ENCODE measurements at places on chromosomes 5 and 9.
A peak's percentile ranks its signal among the peaks of the same experiment; 100 is the strongest.

DNA sequence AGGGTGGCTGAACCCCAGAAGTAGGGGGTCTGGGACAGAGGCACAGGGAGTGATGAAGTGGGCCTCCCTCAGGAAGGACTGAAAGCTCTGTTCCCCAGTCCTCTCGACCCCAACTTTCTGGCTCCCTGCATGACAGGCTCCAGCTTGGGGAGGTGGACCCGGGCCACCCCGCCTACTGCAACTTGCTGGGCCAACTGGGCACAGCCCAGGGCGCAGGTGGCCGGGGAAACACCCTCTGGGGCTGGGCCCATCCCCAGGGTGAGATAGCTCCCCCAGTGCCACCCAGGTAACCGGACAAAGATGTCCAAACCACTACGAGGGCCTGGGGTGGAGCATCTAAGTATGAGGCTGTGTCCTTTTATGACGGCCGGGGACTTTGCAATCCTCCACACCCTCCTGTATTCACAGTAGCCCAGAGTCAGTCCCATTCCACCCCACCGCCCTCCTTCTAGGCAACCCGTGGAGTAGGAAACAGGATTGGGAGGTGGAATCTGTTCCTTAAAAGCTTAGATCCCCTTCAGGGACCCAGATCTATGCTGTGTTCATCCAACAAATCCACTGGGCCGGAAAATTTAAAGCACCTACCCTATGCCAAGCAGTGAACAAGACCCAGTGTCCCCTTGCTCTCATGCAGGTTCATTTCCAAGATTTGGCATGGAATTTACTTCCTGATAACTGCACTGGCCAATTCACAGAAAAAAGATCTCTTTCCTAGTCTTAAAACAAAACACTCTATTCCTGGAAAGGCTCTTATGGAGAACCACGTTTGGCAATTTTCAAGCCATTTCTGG is 19.9 kb downstream of the DNM1 start:
- DNase-seq, result no peak

DNA sequence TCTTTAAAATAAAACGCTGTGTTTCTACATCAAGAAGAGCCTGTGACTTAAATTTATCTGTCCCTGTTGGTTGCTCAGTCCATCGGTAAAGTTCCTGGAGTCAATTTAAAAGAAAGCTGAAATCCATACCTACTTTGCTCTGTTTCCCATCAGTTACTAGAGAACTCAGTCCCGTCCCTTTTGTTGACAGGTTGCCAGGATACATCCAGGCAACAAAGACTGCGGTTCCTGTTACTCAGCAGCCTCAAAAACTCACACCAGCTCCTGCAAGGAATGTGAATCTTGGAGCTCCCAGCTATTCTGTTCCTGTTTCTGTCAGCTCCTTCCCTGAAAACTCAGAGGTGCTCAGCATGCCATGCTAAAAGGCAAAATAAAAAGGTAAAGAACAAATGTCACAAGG is at the start of gene ZNF474:
ZNF474 (plus strand) TSS at position 241 of the 400 bp plus-strand sequence. CDS start 22,445 bp downstream, outside the sequence.
- DNase-seq, result peak; percentile 98

GRCh38 chr5:143215690-143216089 is 187.8 kb downstream of the NR3C1 start:
- no peak for DNase-seq

DNA sequence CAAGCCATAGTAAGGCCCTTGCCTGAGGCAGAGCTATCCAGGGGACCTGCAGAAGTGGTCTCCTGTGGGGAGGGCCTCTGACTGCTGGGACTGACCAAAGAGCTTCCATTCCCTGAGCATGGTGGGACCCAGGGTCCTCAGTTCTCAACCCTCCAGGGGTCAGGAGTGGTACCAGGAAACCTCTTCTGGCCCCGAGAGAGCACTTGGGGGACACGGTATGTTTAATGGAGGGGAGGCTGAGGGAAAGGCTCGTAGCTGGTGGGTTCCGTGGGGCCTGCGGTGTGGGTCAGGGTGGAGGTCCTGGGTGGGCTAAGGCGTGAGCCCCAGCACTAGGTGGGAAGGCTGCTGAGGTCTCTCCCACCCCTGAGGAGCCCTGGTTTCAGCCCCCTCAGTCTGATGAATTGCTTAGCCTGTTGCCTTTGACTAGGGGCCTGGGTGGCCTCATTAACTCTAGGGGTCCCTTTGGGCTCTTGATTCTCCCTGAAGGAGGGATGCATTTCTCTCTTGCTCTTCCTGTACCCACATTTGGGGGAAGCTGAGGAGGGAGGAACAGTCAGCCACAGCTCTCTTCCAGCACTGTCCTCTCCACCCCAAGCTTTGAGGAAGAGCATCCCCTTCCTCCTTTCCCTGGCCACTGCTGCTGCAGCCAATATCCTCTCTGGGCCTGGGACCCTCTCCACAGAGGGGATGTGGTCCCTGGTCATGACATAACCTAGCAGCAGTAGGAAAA is 34.0 kb downstream of the CSF1R start:
- no peak for DNase-seq

- no peak for DNase-seq
Observed at GRCh38 chr5:127305493-127305892, 14.9 kb downstream of the MEGF10 start.

GRCh38 chr5:88818296-88818695 is 64.7 kb downstream of the MEF2C start:
- no peak for DNase-seq

- DNase-seq, result peak; percentile 66
Observed at GRCh38 chr5:142053426-142054151, 40.8 kb upstream of the GNPDA1 start.

- DNase-seq, result no peak
Observed at GRCh38 chr5:25255128-25255527, 610.4 kb upstream of the CDH10 start.

DNA sequence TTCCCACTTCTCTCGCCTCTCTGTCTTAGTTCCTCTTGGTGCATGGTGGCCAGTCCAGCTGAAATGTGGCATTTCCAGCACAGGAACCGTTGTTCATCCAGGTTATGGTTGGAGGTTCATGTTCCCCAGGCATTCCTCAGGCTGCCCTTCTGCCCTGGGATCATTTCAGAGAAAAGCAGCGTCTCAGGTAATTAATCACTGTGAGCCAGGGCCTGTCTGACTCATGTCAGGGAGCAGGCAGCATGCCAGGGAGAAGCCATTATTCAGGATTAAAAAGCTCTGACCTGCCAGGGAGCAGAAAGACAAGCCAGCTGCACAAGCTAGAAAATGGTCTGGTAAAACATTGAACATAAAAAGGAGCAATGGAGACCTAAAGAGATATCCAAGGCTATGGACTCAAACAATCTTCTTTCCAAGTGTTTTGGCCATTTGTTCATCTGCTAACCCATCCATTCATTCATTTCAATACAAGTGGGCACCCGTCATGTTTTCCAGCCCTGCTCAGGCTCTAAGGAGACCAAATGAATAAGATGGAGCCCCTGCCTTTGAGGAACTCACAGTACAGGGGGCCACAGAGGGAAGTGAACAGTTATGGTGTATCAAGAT is 241.4 kb downstream of the DRD1 start:
- peak; percentile 84 for DNase-seq

DNA sequence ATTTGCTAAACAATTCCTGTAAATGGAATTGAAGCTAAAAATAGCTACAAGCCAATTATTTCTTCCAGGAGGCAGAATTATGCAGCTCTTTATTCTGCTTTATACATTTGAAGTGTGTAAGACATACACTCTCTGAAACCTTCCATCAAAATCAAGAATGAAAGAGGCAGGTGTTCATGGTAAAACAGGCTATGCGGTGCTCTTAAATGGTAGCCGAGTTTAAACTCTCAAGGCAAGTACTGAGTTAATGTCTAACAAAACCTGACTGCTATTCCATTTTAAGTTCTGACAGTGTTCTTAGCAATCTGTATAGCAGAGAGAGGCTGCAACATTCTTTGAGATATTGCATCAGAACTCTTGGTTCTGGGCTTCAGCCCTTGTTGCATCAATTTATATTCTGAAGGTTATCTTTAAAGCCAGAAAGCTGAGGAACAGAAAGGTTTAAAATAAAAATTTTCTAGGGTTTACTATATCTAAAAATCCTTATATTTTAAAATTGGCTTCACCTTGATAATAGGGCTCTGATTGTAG is 248.3 kb upstream of the CCNG1 start:
- peak; percentile 2 for DNase-seq

GRCh38 chr5:40677456-40677855 is 2.3 kb upstream of the PTGER4 start:
- no peak for DNase-seq

GRCh38 chr5:156621719-156622118 is 228.4 kb upstream of the PPP1R2B start:
- DNase-seq, result no peak

DNA sequence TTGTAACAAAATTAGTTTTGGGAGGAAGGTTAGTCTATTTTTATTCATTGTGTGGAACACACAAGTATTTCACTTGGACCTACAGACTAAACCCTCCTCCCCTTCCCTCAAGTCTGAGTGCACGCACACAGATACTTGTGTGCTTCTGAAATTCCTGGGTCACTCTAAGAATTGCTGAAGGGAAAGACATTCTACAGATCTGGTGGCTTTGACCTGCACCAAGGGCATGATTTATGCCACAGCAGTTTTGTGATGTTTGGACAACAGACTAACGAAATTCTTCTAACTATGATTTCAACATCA is 150.5 kb downstream of the ARL15 start:
- peak; percentile 65 for DNase-seq

- no peak for DNase-seq
Observed at GRCh38 chr9:75168270-75169178, 80.2 kb downstream of the OSTF1 start.

DNA sequence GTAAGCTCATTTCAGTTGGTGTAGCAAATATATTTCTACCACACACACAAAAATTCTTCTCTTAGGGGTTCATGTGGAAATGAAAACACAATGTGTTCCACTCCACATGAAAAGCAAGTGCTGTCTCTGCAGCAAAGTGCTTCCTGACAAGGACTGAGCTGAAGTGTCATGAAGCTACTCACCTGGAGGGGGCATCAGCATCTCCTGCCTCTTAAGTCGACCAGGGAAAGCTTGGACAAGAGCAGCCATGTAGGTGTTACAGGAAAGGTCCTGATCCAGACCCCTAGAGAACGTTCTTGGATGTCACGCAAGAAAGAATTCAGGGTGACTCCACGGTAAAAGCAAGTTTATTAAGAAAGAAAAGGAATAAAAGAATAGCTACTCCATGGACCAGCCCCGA is 62.8 kb downstream of the SV2C start:
- DNase-seq, result no peak

- peak; percentile 90 for DNase-seq
Observed at GRCh38 chr5:4082966-4083564, 487.4 kb downstream of the IRX1 start.

GRCh38 chr5:9782826-9783560 is 152.8 kb upstream of the TAS2R1 start:
- DNase-seq, result peak; percentile 68

GRCh38 chr5:75373862-75374261 is 36.8 kb downstream of the HMGCR start:
- DNase-seq, result no peak

DNA sequence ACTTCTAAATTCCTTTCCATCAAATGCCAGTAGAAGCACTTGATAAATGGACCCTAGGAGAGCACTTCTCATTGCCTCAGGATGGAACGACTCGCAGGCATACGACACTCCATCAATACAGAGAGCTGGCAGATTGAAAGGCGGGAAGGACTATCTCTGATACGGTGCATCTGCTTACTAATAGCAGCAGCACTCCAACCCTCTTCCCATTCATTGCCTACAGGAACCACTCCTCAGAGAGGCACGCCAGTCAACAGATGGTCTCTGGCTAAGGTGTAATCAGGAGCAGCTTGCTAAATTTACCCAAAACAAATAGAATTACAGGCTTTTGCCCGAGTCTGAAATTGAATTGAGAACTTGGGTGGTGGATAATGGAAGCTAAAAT is 168.1 kb downstream of the EFNA5 start:
- DNase-seq, result no peak

- no peak for DNase-seq
Observed at GRCh38 chr5:66904189-66904588, 292.4 kb downstream of the CD180 start.

DNA sequence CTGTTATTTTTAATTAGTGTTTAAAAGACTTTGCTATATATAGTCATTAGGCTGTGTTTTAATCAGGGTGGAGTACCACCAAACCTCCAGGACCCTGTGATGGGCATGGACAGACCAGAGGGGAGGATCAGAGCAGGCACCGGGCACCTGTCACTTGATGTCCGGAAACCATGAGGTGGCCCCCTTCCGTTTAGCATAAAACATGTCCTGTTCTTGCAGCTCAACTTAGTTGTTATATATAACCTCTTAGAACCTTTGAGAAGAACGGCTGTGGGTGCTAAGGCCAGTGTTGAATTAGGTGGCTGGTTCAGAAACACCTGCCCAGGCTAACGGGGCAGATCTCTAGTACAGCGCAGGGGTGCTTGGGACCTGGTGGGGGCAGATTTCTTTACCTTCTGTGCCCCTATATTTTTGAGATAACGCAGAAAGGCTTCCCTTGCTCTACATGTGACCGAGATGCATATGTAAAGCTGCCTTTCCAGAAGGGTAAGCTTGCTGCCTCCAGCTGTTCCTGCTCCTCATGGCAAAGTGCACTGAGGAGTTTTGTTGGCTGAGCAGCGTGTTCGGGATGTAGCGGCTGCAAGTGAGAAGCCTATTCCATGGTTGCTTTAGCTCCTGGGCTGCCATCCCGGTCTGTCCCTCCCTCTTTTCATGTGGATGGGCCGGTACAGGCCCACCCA is 255.5 kb downstream of the FANCC start:
- DNase-seq, result no peak

DNA sequence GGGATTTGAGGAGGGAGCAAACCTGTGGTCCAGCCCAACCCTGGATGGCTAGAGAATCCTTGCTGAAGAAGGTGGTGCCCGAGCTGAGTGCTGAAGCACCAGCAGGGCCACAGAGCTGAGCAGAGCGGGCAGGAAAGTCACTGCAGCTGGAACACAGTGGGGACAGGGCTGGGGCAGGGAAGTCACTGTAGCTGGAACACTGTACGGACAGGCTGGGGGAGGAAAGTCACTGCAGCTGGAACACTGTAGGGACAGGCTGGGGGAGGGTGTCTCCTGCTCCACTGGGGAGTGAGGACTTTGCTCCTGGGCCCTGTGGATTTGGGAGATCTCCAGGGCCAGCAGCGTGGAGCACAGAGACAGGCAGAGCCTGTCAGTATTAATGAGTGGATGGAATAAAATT is 9.0 kb upstream of the SUSD3 start:
- DNase-seq, result no peak

DNA sequence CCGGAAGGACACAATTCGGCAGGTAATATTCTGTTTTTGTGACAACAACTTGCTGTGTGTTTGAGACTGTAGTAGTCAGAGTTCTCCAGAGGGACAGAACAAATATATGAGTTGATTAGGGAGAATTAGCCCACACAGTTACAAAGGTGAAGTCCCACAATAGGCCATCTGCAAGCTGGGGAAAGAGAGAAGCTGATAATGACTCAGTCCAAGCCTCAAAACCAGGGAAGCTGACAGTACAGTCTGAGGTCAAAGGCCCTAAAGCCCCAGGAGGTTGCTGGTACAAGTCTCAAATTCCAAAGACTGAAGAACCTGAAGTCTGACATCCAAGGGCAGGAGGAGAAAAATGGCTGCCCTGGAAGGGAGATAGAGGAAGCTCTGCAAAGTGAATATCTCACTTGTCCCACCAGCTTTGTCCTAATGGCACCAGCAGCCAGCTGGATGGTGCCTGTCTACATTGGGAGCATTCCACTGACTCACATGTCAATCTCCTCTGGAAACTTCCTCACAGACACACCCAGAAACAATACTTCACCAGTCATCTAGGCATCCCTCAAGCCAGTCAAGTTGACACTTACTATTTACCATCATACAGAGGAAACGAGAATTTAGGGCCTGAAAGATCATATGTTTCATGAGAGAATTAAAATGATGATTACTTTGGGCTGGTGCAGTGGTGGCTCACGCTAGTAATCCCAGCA is 36.3 kb upstream of the CTXN3 start:
- no peak for DNase-seq

- no peak for DNase-seq
Observed at GRCh38 chr5:72499730-72500129, 7.5 kb downstream of the ZNF366 start.

GRCh38 chr5:170097934-170098333 is 7.8 kb upstream of the FOXI1 start:
- no peak for DNase-seq
